Suppressor macrophage (primary cell): ENCODE measurements at places on chromosomes 2 and 18.

DNA sequence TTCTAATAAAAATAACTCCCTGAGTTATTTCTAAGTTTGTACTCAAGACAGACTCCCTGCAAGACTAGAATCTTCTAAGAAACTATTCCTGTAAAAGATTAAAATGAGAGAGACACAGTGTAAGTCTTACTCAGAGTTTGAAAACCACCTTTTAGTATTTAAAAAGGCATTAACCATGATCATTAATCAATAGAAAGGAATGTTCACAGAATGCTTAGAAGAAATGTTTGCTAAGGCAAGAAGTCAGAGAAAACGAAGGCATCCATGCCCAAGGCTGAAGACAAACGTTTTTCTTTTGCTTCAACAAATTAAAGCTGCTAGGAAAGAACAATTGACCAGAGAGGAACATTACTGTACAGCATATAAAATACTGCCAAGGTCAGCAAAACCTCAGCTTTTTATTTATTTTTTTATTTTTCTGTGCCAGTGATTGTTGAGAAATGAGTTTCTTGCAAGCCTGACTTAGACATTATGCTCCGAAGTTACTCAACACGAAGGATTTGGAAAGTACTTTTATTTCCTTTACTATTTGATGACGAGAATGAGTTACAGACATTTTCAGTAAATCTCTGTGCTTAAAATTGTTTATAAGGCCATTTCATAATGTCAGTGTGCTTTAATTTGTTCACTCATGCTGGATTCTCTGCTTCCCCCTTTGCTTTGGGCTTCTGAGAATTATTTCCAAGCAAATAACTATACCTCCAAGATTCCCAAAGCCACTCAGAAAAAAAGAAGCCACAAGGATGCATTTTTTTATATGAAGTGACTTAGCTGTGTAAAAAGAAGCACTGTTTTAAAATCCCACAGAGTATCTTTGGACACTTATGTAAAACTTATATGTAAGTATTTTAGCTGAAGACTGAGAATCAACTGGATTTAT, 20.5 kb downstream of the RND3 start:
- DNase-seq: peak; percentile 17

DNA sequence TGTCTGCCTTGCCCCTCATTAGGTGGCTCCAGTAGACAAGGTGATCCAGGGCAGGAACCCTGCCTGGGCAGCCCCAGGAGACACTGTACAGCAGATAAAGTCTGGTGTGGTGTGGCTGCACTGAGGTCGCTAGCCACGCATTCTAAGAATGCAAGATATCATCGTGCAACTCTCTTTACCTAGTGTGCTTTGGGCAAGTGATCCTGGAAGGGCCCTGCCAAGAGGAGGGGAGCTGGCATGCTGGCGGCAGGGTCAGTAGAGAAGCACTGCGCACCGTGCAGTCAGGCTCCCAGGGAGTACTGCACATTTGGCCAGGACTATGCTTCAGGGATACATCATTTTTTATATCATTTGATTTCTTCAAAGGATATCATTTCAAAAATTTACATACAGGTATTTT, 195.3 kb upstream of the SMAD2 start:
- DNase-seq: no peak

DNA sequence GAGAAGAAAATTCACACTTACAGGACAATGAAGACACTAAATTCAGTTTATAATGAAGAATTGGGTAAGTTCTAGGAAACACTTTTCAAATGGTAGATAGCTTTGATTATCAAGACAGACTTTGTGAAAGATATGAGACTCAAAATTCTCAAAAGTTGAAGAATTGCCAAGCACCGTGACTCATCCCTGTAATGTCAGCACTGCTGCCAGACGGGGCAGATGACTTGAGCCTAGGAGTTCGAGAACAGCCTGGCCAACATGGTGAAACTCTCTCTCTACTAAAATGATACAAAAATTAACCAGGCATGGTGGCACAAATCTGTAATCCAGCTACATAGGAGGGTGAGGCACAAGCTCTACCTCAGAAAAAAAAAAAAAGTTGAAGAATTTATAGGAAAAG, 1820.1 kb upstream of the LRRTM1 start:
- no peak for DNase-seq

- DNase-seq: no peak
These were observed 3.4 kb downstream of the B4GALT6 start for GRCh38 chr18:31680831-31681568.

DNA sequence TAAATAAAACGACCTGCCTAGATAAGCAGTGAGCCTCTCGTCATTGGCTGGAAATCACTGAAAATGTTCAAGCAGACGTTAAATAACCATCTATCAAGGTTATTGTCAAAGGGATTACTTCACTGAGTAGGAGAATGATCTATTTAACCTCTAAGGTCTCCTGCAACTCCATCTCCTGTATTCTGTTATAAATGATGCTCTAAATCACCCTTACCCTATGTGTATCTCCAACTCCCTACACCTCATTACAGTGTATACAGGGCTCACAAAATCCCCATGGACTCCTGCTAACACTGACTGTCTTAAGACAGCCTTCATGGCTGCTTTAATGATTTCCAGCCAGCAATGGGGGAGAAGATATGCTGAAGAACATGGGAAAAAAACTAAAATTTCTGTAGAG, 31.0 kb upstream of the BBS5 start:
- DNase-seq: no peak

DNA sequence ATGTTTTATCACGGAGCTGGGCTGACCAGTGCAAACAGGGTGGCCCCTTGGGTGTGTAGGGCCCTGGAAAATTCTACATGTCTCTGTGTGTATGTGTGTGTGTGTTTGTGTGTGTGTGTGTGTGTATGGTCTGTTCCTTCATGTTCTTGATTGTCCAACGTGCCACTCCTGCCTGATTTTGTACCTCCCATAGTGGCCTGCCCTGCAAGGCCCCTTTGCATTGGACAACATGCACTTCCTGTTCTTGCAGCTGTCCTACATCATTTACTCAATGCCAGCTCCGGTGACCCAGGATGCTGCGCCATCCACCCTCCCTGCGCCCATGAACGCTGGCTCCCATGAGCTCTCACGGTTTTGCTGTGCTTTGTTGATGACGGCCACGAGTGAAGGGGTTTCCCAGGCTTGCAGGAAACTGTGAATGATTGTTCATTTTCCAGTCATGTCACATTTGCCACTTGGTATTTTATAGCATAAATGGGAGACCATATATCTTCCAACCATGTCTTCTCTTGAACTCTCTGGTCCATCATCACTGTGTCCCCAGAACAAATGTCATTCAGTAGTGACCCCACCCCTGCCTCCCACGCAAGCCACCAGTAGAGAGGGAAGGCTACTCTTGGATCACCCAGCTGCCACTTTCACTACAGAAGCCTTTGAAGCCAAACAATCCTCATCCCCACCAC, 69.7 kb upstream of the NCK2 start:
- no peak for DNase-seq

- DNase-seq: no peak
These were observed 135.3 kb upstream of the GLI2 start for GRCh38 chr2:120600335-120600734.

DNA sequence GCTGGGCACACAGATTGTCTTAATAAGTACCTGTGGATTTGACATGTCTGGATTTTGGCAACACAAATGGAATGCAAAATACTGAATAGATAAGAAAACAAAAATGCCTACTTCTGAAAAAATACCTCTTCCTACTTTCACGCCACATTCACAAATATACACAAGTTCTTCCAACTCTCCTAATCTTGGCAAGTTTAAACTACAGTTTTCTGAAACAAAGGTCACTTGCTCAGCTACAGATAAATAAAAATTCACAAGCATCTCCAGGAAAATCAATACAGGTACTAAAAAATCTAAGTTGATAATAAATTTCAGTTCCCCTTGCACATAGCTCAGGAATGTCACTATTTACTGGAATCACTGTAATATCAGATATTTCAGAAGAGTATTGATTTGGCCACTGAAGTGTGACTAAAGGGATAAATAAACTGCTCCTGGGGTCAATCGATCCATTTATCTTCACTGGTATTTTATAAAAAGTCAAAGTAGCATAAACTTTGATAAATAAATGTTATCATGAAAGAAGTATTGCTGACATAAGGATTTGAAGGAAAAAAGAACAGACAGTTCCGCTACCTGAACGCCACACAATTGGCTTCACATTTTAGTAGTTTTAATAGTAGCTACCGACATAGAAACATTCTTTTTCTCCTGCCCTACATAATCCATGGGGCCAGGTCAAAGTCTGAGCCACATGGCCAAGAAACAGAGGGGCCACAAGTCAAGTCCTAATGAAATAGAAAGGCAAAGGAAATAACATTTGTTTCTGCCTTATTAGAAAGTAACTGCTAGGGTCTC, 243.1 kb downstream of the AFF3 start:
- DNase-seq: no peak

DNA sequence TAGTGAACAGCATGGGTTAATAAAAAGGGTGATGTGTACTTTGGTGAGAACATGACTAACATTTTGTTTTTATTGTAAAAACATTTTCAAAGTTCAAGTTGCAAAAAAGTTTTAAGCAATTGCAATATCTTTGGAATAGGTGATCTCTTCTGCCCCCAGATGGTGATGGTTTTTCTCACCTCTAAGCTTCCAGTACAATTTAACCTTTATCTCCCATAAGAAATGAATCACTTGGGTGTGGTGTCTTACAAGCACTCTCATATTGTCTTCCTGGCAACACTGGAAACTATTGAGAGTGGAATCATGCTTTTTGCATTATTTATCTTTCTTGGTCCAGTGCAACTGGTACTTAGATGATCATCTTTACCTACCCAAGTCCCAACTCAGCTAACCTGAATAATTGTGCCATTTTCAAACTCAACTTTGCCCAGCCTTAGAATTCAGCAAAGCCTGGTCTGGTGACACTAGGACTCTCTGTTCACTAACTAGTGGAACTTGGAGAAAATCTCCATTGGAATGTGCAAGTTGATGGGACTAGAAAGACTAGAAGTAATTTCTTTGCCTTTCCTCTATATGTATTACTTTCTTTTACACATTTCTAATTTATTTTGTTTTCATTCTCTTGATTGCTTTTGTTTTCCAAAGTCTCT, 964.7 kb upstream of the ZEB2 start:
- no peak for DNase-seq

DNA sequence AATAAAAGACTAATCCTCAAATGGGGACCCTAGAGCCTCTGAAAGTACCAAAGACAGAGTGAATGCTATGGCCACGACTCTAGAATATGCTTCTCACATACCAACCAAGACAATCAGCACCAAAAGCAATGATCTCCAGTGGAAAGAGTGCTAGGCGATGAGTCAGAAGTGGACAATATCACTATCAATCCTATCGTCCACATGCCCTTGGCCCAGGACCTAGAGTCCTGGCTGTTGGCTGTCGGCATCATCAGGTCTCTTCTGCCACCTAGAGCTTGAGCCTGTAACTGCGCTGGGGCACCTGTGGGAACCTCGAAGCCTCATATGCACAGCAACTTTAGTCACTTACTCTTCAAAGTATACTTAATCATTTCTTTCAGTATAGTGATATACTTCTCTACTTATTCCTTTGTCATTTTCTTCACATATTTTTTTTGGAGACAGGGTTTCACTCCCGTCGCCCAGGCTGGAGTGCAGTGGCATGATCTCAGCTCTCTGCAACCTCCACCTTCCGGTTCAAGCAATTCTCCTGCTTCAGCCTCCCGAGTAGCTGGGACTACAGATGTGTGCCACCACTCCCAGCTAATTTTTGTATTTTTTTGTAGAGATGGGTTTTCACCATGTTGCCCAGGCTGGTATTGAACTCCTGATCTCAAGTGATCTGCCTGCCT, 29.7 kb downstream of the NOL10 start:
- DNase-seq: peak; percentile 24

DNA sequence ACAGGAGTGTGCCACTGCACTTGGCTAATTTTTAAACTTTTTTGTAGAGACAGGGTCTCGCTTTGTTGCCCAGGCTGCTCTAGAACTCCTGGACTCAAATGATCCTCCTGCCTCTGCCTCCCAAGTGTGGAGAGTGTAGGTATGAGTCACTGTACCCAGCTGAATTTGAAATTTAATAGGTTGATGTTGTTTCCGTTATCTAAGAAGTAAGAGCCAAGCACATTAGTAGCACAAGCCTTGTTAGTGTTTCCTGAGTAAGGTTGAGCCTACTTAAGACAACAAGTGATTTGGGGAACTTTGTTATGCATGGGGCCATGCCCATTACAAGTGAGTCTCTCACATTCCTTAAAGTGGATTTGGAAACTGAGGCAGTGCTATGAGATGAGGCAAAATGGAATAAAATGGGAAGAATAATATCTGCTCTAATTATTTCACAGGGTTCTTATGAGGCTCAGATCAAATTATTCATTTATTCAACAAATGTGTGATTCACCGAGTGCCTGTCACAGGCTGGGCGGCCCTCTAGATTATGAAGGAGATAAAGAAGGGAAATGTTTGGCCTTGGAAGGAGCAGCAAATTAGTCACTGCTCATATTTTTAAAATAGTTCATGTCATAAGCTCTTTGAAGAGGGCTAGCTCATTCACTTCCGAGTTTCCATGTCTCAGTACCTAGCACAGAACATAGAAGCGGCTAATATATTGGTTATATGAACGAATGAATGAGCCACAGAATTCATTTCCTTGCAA, 217.2 kb downstream of the LDLRAD4 start:
- DNase-seq: no peak

DNA sequence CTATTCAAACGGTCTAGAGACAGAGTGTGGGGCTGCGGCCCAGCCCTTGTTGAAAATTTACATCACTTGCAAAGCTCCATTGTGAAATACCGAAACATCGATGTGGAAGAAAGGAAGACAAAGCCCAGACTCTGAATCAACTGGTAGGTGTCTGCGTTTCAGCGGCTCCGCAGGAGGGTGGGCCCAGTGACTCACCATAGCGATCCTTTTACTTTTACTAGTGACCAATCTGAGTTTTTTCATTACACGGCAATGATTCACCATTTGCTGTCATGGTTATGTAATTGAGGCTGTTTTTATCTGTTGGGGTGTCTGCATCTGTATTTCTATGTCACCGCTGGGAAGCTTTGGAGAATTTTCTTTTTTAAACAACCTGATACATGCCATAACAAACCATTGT, 66.6 kb upstream of the ODC1 start:
- no peak for DNase-seq

GRCh38 chr2:143530758-143531157, 401.5 kb downstream of the ARHGAP15 start:
- DNase-seq: no peak

GRCh38 chr2:121266543-121267106, 18.4 kb downstream of the TFCP2L1 start:
- no peak for DNase-seq

- DNase-seq: no peak
These were observed 238.0 kb upstream of the COPS8 start for GRCh38 chr2:236847538-236848263.

- peak; percentile 77 for DNase-seq
These were observed 26.6 kb upstream of the NAPG start for GRCh38 chr18:10499230-10499629.
